ENCODE measurements at places on chromosomes 3 and 15. TPM values are rescaled to one million over a fixed set of nuclear protein-coding genes. Genes with fewer than 3 reads are reported as not detected.

The THPO gene
- total RNA-seq: 1.8 TPM

DNA sequence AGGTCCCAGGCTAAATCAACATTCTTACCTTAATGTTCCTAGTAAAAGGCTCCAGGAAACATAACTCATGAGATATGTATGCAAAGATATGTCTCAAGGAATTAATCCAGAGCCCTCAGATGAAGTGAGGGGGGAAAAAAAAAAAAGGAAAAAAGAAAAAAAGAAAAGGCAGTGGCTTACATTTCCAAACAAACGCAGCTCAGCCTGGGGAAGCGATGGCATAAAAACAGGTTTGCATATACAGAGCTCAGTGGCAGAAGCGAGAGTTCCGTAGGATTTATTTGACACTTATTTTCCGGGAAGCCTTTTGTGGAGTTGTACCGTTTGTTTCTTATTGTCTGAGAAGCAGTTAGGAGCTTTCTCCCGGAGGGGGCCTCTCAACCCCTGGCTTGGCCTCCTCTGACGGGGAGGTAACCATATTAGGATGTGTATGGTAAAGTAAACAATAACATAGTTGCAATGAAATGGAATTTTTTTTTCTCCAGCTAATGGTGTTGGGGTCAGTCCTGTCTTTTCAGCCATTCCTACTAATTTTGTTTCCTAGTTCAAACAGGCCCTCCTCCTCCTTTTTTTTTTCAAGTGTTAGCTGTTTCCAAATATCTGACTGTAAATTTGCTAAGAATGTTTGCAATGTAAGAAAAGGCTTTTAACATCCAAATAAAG lies 338.6 kb downstream of the FOXP1 start:
- no peak for DNase-seq

GRCh38 chr3:187361835-187362234 lies 6.3 kb upstream of the RTP4 start:
- no peak for DNase-seq

DNA sequence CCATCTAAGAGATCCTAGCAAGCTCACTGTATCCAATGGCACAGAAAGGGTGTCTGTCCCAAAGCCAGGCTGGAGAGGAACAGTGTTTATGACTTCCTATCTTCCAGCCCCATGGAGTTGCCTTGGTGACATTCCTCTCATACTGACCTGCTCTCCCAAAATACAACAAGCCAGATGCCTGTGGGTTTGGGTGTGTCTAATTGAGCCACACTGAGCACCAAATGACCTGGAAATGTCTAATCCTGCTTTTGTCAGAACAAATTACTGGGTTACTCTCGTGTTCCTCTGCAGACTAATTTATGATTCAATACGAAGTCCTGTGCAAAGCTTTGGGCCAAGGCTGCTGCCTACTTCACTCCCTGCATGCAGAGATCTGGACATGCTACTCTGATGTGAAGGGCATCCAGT lies 98.1 kb upstream of the STRIT1 start:
- DNase-seq: no peak

GRCh38 chr15:85494048-85494777 lies 113.8 kb downstream of the AKAP13 start:
- DNase-seq: no peak

DNA sequence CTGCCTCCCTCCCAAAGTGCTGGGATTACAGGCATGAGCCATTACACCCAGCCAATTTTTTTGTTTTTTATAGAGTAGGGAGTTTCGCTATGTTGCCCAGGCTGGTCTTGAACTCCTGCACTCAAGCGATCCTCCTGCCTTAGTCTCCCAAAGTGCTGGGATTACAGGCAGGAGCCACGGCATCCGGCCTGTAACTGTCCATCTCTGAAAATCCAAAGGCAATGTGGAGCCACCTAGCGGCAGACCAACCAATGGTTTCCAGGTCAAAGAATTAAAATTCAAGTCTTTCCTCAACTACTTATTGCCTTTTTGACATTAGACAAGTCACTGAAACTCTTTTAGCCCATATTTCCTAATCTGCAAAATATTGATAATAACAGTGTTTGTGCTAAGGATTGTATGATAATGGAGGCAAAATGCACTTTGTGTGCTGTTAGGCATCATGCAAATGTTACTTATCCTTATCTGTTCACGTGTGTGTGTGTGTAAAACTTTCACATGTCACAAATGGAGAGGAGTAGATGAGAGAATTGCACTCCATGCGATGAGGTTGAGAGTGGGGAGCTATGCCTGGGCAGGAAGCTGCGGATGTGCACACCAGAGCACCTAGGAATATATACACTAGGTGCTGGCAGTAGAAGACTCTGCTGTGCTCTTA lies 48.7 kb downstream of the COL8A1 start:
- no peak for DNase-seq

- no peak for DNase-seq
These were observed 118.8 kb downstream of the ECT2 start for GRCh38 chr3:172869368-172869771.

DNA sequence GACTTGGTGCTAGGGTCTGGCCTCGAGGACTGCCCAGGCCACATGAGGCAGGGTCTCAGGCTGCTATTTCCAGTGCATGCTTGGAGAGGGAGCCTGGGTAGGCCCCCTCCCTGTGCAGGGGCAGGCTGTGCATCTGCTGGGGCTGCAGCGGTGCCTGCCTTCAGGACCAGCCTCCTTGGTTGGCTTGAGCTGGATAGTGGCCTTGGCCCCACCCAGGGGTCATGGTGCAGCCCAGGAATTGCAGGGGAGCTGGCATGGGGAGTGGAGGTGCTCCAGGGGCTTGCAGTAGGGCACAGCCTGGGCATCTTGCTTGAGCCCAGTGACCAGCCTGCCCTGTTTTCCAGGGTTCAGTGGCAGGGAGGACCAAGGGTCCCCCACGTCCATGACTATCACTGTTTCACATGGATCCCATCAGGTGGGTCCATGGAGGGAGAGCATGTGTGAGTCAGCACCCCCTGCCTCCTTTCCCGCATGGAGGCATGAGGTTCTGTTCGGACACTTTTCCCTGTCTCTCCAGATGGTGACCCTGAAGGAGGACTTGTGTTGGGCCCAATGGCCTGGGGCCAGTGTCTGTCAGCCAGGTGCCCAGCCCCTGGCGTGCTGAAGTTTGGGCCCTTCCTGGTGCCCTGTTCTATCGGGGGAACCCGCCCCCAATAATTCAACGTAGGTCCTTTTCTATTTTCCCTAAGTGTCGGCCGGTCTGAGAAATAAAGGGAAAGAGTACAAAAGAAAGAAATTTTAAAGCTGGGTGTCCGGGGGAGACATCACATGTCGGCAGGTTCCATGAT lies 218.6 kb downstream of the SNRPN start:
- peak; percentile 49 for DNase-seq

Measured in spleen (tissue), 13 donors.